ENCODE measurements at places on chromosomes 4 and X.

DNA sequence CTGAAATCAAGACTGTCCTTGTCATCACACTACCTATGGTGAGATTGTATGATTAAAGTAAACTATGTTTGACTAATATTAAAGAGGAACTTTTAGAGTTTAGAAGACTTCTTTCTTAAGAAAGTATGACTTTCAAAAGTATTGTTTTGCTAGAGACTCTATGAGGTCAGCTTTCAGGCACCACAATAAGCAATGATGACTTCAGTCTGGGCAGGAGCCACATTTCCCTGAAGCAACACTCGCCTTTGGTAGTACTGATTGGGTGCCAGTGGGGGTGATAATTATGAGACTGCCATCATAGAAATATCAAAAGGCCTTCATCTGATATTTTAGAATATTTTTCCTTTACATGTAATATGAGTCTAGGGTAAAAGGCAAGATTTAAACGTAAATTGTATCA lies 212.6 kb downstream of the DTHD1 start:
- DNase-seq = no peak

DNA sequence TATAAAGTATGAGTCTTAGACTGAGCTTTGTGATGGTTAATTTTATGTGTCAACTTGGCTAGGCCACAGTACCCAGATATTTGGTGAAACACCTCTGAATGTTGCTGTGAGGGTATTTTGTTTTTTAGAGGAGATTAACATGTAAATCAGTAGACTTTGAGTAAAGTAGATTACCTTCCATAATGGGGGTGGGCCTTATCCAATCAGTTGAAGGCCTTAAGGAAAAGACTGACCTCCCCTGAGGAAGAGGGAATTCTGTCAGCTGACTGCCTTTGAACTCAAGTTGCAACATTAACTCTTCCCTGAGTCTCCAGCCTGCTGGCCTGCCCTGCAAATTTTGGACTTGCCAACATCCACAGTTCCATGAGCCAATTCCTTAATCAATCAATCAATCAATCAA lies 66.0 kb downstream of the PLAC1 start:
- DNase-seq = no peak

DNA sequence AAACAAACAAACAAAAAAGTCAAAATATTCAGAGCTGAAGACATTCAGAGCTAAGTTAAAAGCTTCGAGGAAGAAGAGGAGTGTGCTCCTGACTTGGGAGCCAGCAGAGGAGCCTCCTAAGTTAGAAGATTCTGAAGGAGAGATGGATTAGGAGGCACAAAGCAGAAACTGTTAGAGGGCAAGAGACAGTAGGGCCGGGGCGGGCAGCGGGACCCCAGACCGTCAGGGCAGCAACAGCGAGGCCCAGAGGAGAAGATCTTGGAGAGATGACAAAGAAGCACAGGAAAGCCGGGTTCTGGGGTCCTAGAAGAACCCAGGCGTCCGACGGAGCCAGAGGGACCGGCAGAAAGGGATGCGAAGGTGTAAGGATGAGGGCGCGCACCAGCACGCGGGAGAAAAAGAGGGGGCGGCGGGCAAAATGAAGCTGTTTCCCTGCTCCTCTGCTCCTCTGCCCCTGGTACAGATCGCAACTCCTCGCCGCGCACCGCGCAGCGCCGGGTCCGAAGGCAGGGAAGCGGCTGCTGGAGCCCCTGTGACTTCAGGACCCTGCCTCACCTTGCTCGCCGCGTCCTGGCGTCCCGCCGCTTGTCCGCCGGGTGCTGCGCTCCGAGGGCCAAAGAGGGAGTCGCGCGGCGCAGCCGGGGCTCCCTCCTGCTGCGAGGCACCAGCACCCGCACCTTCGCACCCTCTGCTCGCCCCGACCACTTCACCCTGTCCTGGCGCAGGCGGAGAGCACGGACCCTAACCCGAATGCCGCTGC lies 477 bp downstream of the KLHL13 start:
- DNase-seq = no peak

- no peak for DNase-seq
These were observed 127.9 kb upstream of the AR start for GRCh38 chrX:67415937-67416336.

GRCh38 chrX:137031517-137032340 lies 2.1 kb downstream of the GPR101 start:
- DNase-seq = peak; percentile 46

DNA sequence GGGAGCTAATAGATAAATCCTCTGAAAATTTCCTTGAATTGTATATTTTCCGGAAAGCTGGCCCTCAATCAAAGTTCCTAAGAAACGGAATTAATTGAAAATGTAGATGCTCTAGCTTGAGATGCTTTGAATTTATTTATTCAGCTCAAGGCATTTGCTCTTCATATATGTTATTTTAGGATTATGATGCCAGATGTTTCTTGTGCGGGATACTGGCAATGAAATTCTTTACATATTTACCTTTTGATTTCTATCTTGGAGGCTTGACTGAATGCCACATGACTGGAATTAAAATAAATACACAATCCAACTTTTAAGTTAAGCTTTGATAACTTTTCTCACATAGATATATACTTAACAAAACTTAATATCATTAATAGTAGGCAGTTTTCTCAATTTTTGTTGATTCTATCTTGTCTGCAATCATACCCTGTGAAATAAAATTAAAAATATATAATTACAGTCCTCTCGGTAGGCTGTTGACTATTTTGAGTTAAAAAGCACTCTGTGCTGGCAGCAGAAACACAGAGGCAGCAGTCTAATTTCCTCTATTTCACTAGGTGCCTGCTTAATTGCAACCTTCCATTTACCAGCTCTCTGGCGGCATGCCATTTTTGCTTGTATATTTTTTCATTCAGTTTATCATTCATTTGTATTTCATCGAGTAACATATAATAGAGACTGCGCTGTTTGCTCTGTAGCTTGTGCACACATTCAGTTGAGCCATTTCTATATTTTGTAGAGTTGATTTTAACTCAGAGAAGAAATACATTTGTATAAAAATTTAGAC lies 991.5 kb downstream of the ADGRL3 start:
- no peak for DNase-seq

DNA sequence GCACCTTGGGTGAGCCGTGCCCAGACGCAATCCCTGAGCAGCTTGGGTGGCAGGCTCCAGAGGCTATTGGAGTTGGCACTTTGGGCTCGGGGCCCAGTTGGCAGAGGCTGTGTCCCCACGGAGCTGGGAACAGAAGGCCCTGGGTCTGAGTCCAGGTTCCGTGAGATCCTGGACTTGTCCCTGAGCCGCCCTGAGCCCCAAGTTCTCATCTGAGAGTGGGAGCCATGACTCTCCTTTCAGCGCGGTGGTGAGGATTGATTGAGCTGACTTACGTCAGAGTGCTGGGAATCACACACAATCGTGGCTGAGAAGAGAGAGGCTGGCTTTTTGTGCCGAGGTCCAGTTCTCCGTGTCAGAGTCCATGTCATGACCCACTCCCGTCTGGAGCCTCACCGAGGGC lies 98.0 kb downstream of the PSAPL1 start:
- no peak for DNase-seq

DNA sequence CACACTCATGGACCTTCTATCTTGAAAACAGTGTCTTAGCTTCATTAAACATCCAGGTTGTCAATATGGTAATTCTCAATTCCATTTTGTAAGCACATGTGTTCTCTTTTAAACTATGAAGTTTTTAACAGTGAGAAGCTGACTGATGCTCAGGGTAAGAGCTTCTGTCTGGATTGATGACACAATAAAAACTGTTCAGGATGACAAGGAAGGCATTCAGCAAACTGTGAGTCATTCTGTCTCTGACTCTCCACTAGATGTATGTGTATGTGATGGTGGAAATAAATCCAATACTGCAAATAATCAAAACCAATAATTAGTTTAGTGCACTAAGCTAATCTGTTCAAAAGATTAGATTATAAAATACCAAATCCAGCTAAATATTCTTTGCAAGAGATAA lies 115.3 kb upstream of the ARX start:
- no peak for DNase-seq

DNA sequence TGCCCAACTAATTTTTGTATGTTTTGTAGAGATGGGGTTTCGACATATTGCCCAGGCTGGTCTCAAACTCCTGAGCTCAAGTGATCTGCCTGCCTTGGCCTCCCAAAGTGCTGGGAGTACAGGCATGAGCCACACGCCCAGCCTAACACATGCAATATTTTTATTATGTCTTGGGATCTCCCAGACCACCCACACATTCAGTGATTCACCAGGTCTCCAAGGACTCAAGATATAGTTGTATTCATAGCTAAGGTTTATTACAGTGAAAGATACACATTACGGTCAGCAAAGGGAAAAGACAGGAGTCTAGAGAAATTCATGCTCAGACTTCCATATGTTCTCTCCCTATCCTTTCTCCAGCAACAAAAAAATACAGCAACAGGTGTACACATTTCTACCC lies 25.5 kb upstream of the FAM120C start:
- no peak for DNase-seq

DNA sequence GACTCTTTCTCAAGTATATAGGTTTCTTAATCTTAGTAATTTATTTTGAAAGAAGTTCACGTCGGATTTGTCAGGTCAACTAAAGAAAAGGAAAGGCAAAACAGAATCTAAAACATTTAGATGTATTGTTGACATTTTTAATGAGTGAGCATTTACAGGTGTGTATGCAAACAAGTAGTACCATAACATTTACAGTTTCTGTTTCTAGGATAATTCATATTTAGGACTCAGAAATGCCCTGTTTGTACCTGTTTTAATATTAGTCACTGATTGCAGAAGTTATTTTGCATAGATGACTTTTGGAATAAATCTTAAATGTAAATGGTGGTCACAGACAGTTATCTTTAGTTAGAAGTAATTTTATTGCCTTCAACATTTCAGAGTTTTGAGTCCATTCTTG lies 151.3 kb upstream of the NUDT6 start:
- no peak for DNase-seq

DNA sequence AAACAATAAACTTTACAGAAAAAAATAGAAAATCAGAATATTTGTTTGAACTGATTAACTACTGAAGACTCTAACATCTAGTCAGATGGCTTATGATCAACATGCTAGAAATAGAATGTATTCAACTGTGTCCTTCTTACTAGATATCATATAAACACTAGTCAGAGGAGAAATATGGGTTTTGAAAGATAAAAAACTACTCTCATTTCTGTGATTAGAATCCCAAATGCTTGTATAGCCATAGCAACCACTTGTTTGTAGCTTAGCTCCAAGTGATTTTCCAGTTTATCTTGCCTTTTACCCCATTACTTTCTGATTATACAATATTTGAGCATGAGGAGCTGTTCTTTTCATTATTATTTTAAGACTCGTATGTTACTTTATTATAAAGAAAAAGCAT lies 31.2 kb downstream of the USP38 start:
- no peak for DNase-seq

GRCh38 chrX:39854772-39855747 lies 242.7 kb downstream of the BCOR start:
- DNase-seq = peak; percentile 79

- no peak for DNase-seq
These were observed 90.4 kb downstream of the PCDH19 start for GRCh38 chrX:100319716-100320115.

DNA sequence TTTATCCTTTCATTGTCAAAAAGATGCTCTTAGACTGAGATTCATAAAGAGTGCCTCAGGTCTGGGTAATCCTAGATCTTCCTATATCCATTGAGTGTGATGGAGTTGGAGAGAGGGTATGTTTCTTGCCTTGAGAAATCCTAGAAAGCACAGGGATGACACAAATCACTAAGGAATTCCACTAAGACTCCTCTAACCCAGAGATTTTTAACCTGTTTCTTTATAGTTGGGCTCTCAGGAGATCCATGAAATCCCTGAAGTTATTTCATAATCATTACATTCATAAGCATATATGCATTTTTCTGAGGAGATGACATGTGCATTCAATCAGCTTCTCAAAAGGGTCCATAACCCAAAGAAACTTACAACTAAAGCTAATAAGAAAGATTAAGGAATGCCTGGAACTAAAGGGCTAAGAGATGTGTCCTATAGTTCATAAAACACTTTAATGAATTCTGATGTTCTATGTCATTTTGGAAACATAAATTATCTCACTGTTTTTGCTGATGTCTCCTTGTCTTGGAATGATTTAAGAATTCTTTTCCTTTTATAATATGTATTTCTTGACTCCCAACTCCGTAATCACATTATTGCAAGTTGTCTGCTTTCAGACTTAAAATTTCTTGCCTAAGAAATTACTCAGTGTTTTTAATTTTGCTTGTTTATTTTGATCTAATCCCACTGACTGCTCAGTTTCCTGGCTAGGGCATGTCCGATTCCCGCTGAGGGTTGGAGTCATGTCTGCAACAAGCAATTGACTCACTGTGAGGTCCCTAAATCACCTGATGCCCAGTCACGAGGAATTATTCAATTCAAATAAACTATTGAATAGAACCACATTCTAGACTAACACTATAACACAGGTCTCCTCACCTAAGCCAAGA lies 2.8 kb upstream of the AMTN start:
- no peak for DNase-seq

DNA sequence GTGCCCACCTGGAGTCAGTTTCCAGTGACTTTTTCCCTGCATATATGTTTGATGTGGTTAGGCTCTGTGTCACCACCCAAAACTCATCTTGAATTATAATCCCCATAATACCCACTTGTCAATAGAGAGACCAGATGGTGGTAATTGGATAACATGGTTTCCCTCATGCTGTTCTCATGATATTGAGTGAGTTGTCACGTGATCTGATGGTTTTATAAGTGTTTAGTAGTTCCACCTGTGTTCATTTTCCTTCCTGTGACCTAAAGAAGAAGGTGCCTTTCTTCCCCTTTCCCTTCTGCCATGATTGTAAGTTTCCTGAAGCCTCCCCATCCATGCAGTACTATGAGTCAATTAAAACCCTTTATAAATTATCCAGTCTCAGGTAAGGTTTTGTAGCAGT lies 740.9 kb downstream of the ARAP2 start:
- DNase-seq = no peak

- DNase-seq = no peak
These were observed 1.8 kb downstream of the L1CAM start for GRCh38 chrX:153884136-153884535.

- DNase-seq = no peak
These were observed 336.4 kb upstream of the RASGEF1B start for GRCh38 chr4:81808011-81808672.

DNA sequence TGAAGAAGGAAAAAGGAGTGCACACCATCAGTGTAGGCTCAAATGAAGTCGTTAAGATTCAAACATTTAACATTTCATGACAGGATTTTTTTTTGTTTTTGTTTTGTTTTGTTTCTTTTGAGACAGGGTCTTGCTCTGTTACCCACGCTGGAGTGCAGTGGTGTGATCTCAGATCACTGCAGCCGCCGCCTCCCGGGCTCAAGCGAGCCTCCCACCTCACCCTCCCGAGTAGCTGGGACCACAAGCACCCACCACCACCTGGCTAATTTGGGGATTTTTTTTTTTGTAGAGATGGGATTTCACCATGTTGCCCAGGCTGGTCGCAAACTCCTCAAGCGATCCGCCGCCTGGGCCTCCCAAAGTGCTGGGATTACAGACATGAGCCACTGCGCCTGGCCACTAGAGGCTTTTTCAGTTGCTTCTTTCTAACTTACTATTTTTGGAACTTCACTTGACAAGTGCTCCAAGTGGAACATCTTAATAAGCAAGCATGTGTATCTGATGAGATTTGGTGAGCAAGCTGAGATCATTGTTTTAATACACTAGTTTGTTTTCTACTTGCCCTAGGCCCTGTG lies 78.9 kb upstream of the CNKSR2 start:
- DNase-seq = no peak

GRCh38 chr4:66625480-66625879 lies 919.8 kb downstream of the CENPC start:
- DNase-seq = no peak
